ENCODE measurements at places on chromosomes 11 and 22. TPM values are rescaled to one million over a fixed set of nuclear protein-coding genes. Genes with fewer than 3 reads are reported as not detected.

The TUBA8 gene
- total RNA-seq: 2.5 TPM

The PDE3B gene
- total RNA-seq: 23.9 TPM

The CD248 gene
- total RNA-seq: 4.5 TPM

The A4GALT gene
- total RNA-seq: 5.1 TPM

The PKNOX2 gene
- 0.49 TPM for total RNA-seq

The RTN4RL2 gene
- total RNA-seq: 0.98 TPM

The HEPHL1 gene
- total RNA-seq: not detected

The PGR gene
- total RNA-seq: 0.31 TPM

The BIK gene
- total RNA-seq: 22.6 TPM

The ALG8 gene
- 29.0 TPM for total RNA-seq

The POU2AF2 gene
- 1.4 TPM for total RNA-seq

The CCDC81 gene
- 0.37 TPM for total RNA-seq

The MAPK11 gene
- 1.2 TPM for total RNA-seq

The MMP12 gene
- 10.9 TPM for total RNA-seq

The MB gene
- 8.4 TPM for total RNA-seq

The ELMOD1 gene
- 0.22 TPM for total RNA-seq

The ASPHD2 gene
- total RNA-seq: 7.1 TPM

The NAV2 gene
- 16.1 TPM for total RNA-seq

The ELF5 gene
- total RNA-seq: not detected

The POLA2 gene
- total RNA-seq: 4.3 TPM

The CDC42BPG gene
- 45.5 TPM for total RNA-seq

The LIF gene
- 11.7 TPM for total RNA-seq

The PGA3 gene
- not detected for total RNA-seq

The ARVCF gene
- total RNA-seq: 12.2 TPM

The PRCP gene
- 47.9 TPM for total RNA-seq

The TPST2 gene
- total RNA-seq: 15.7 TPM

The TEX12 gene
- 0.31 TPM for total RNA-seq

The MS4A7 gene
- total RNA-seq: 38.3 TPM

The MIOX gene
- not detected for total RNA-seq
